ENCODE measurements at places on chromosomes 6 and 20.

DNA sequence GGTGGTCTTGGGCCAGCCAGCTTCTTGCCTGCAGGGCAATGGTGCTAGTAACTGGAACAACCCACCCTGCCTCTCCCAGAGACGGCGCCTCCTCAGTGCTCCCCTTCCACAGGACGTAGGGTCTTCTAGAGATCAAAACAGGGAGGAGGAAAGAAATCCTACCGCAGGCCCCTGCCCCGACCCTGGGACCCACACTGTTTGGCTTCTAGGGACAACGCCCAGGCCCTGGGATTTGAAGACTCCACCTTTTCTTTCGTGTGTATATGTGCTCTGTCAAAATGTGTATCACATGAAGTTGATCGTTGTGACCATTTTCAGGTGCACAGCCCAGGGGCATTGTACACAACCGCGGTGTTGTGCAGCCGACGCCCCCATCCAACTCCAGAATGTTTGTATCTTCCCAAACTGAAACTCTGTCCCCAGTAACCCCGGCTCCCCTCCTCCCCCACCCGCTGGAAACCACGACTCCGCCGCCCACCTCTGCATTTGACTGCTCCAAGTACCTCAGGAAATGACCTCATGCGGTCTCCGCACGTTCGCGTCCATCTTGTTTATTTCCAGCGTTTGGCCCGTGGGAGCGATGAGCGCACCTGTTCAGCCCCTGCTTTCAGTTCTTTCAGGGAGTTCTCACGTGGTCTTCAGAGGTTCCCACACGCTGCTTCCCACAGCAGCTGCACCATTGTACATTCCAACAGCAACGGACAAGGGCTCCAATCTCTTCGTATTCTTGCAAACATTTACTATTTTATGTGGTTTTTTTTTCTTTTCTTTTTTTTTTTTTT lies 3.4 kb upstream of the BHLHE23 start:
- peak; percentile 74 for DNase-seq

GRCh38 chr20:51463560-51463959 lies 79.0 kb downstream of the NFATC2 start:
- DNase-seq, result no peak

DNA sequence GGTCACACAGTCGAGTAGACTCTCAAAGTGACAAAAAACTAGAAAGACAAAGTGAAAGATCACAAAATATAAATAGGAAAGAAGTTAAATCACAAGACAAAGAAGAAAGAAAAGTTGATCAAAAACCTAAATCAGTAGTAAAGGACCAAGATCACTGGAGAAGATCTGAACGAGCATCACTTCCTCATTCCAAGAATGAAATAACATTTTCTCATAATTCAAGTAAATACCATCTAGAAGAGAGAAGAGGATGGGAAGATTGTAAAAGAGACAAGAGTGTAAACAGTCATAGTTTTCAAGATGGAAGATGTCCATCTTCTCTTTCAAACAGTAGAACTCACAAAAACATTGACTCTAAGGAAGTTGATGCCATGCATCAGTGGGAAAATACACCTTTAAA lies 31.6 kb upstream of the GJA10 start:
- DNase-seq, result no peak

DNA sequence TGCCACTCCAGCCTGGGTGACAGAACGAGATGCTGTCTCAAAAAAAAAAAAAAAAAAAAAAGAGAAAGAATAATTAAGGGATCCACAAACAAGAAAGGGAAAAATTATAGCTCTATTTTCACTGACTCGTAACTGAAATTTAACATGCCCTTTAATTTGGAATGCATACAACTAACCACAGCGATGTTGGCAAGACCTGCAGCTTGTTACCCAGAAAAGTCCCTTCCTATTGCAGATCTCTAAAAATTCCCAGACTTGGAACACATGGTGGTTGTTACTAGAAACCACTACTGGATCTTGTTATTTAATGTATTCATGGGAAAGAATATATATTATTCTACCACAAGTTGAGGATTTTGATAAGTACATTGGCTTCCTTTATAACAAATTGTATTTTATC lies 27.8 kb upstream of the SMIM28 start:
- DNase-seq, result no peak

DNA sequence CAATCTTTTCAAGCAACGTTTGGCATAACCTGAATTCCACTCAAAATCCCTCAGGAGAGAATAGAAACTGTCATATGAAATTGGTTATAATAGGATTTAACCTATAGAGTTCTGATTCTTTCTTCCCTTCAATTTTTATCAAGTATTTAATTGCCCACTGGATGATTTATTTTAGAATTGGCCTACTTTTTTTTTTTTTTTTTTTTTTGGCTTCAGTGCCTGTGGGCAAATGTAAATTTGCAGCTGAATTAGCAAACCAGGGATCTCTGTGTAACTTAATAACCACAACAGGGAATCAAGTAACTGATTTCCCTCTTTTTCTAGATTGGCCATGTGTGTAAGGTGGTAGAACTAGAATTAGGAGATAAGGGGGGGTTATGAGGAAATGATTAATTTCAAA lies 157.0 kb downstream of the SOX4 start:
- no peak for DNase-seq

DNA sequence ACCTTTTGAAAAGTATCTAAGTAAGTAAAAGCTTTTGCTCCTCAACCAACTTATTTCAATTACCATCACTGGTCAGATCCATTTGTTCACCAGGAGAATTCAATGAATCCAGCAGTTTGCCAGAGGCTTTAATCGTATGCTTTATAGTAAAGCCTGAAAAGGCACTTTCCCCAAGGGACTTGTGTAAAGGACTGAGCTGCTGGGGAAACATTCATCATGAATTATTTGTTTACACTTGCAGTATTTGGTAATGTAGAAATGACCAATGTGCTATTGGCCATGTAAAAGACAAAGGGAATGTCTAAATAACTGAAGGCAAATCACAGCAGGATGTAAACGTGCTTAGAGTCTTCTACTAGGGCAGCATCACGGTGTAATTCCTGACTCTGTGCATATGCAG lies 471.4 kb downstream of the ADGRB3 start:
- DNase-seq, result no peak

DNA sequence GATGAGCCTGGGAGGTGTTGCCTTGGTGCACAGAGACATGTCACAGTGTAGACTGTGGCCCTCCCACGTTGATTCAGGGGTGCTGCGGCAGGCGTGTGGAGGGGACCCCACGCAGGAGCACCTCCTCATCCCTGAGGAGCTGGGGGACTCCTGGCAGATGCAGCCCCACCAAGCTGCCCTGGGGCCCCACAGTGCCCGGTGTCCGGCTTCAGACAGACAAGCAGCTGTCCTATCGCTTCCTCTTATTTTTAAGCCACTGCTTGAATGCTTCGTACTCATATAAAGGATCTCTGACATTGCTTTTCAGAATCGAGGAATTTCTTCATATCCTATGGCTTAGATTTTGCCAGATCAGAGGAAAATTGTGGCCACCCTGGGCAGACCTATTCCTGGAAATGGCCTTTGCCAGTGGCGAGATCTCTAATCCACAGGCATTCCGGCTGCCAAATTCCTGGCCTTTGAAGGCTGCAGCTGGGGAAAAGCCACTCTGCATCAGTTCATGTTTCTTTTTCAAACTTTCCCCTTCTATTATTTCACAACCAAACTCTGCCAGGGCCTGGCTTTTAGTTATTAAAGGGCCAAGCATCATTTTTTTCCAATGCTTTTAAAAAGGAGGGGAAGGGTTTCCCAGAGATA lies 337.0 kb downstream of the THBS2 start:
- DNase-seq, result no peak

GRCh38 chr6:144284783-144285547 lies at the start of gene UTRN:
TSS of gene UTRN (plus strand) at chr6:144285335. CDS start at chr6:144291829, 6,494 bp downstream.
- peak; percentile 86 for DNase-seq

All from mucosa of descending colon (tissue), 3 donors.